Tibial nerve (tissue), 4 donors: ENCODE measurements at places on chromosomes 5 and 9. TPM values are rescaled to one million over a fixed set of nuclear protein-coding genes. Genes with fewer than 3 reads are reported as not detected.

DNA sequence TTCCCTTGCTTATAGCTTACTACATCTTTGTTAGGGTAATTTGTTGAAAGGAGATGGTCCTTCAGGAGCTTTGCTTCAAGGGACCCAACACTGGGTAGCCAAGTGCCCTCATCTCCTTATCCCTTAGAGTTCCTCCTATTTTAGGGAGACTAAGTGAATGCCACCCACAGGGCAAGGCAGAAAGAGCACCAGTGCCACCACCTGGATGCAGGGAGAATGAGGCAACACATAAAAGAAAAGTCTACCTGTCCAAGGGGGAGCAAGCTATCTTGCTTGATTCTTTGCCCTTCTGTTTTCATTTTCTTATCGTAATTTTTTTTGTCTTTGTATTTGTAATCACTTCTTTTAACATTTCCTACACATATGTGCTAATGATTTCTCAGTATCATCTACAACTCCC is 205.5 kb downstream of the NPR3 start:
- no peaks in the 10 kb centered on the region for H3K4me1 ChIP-seq
- H3K27ac ChIP-seq = no peak overlapping the region
- DNase-seq = no peak
- no peaks in the 10 kb centered on the region for H3K36me3 ChIP-seq

GABRG2 gene
- total RNA-seq = not detected

CDKN2A gene
- total RNA-seq = 3.0 TPM

DNA sequence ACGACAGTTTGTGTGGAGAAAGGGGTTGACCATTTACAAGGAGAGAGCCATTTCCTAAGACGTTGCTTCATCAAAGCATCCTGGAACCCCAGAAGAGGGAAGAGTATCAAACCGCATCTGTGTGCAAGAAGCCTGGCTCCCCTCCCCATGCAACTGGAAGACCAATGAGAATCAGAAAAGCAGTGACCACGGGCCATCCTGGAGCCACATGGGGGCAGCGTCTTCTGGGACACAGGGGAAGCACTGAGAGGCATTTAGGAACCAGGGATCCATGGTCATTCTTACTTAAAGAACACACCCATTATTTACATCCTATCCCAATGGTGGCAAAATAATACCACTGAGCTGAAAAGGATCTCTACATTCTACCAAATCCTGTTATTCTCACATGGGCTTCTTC is 29.3 kb downstream of the SEMA5A start:
- H3K4me1 ChIP-seq = peaks cover 28% of the 10 kb centered on the region
- no peak overlapping the region for H3K4me3 ChIP-seq
- no peak overlapping the region for H3K27ac ChIP-seq
- no peaks in the 10 kb centered on the region for H3K27me3 ChIP-seq
- no peak for DNase-seq

DNA sequence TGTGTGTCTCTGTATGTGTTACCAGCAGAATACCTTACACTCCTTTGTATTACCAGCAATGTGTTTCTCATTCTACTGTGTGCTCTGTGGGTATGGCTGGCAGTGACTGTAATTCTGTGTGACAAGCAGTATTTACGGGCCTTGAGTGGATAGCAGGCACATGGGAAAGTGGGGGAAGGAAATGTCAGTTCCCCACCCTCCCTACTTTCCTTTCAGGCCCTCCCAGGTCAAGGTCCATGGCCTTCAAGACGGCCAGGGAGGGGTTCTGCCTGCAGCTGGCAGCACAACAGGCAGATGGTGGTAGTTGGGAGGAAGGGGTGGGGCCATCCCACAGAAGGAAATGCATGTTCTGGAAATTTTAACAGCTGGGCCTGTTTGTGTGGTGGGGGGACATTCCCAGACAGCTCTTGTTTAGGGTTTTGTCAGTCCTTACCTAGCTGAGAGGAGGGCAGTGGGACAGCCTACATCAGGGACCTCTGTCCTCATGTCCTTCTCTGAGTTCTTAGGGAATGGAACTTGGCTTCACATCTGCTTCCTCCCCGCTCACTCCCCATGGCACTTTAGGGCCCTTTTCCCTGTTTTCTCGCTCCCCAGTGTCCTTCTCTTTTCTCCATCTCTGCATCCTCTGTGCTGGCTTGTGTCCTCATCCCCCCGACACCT is 14.6 kb upstream of the TNIP1 start:
- no peak overlapping the region for H3K4me3 ChIP-seq
- H3K27me3 ChIP-seq = no peaks in the 10 kb centered on the region
- H3K36me3 ChIP-seq = no peaks in the 10 kb centered on the region

SLC22A4 gene
- 2.2 TPM for total RNA-seq

DNA sequence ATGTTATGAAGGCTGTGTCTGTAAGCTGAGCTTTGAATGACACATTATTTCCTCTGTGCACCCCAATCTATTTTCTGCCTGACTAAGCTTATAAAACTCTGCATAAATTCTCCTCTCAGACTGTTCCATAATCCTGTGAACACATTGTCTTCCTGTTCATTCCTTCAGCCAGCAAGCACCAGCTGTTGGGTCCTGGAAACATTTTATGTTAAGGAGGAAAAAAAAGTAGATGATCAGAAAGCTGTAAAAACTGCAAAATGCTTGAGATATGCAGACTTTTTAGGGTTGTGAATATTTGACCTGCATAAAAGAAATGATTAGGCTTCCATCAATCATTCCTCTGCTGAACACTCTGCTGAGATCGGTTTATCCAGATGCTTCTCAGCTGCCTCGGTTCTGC is 1246.0 kb upstream of the DMAC1 start:
- no peak for DNase-seq
- no peaks in the 10 kb centered on the region for H3K27me3 ChIP-seq
- H3K36me3 ChIP-seq = no peaks in the 10 kb centered on the region
- H3K4me1 ChIP-seq = no peaks in the 10 kb centered on the region
- no peak overlapping the region for H3K4me3 ChIP-seq

- peak overlapping the region; percentile 17 for H3K4me3 ChIP-seq
- no peaks in the 10 kb centered on the region for H3K4me1 ChIP-seq
- no peaks in the 10 kb centered on the region for H3K27me3 ChIP-seq
- no peak overlapping the region for H3K27ac ChIP-seq
Measured at GRCh38 chr5:54517174-54517511, 416 bp upstream of the SNX18 start.

GRCh38 chr5:172683645-172684471 is 42.8 kb downstream of the NEURL1B start:
- no peaks in the 10 kb centered on the region for H3K36me3 ChIP-seq
- no peaks in the 10 kb centered on the region for H3K27me3 ChIP-seq
- no peak overlapping the region for H3K4me3 ChIP-seq
- H3K27ac ChIP-seq = no peak overlapping the region
